ENCODE measurements at places on chromosomes 2 and 18.

GRCh38 chr2:17643031-17643615 is 102.6 kb downstream of the VSNL1 start:
- DNase-seq, result no peak

- DNase-seq, result no peak
These were observed 120.0 kb upstream of the SNTG2 start for GRCh38 chr2:830419-831224.

- DNase-seq, result no peak
These were observed 15.6 kb downstream of the SATB2 start for GRCh38 chr2:199442173-199442572.

GRCh38 chr2:156023229-156023869 is 309.2 kb downstream of the NR4A2 start:
- DNase-seq, result no peak

GRCh38 chr18:68604256-68604655 is 110.7 kb downstream of the TMX3 start:
- DNase-seq, result no peak

- no peak for DNase-seq
These were observed 211.0 kb downstream of the TGIF1 start for GRCh38 chr18:3660739-3661515.

- no peak for DNase-seq
These were observed 70.2 kb upstream of the SH3BP4 start for GRCh38 chr2:234881413-234882241.

DNA sequence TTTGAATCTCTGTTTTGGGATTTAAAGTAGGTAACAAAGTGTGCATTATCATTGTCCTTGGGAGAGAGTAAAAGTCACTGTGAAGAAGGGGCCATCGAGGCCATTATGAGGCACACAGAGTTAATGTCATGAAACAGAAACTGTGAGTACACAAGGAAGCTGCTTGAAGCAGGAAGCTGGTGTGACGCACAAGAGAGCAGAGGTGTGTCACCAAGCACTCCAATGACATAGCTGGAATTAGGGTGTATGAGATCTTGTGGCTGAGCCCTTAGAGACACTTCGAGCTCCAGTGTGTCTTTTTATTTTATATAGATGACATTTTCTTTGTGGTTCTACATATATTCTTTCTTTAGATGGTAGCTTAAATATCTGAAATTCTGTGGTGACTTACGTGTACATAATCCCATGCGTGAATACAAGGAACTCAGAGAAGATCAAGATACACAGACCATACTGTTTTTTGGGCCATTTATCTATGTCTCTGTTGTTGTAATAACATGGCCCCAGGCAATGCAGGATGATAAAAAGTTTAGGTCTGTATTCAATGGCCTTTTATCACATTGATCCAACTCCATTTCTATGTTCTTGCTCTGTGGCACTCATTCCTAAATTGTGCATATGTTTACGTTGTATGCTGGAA is 164.7 kb upstream of the FAM98A start:
- DNase-seq, result no peak

DNA sequence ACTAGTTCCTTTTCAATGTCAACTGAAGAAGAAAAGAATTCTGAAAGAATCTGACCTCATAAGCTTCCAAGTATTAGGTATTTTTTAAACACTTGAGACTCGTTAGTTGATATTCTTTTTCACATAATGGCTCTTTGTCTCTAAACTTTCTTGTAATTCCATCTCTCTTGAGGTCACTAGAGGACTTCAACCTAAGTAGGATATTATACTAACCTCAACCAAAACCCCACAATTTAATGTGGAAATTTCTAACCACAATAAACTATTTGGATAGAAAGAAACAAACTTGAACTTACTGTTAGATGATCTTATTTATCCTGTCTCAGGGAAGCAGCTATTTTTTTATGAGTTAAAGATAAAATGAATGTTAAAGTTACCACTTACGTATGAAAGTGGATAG is 206.9 kb upstream of the FSIP2 start:
- DNase-seq, result no peak

GRCh38 chr2:96964221-96964905 is 22.0 kb downstream of the FAM178B start:
- no peak for DNase-seq

DNA sequence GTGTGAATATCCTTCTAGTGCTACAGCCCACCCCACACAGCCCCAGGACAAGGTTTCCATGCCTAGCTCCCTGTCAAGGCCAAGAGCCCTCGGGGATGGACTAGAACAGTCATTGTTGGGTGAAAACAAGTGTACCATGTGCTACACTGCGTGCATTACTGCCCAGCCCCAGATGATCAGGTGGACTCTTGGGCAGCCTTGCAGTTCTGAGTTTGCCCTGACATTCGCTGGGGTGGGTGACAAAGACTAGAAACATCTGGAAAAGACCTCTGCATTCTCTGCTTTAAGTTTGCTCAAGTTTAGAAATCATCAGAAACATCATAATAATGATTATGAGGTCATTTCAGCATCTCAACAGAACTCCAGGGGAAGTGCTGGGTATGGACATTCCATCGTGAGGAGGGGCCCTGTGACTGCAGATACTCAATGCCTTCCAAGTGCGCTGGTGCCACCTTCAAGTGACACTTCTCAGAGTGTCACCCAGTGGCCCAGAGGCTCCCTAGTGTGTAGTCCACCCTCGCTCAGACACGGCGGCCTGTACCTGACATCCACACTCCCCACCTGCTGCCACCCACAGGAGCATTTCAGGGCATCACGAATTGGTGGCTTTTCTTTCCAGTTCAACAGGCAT is 5.3 kb upstream of the PXDN start:
- DNase-seq, result no peak

DNA sequence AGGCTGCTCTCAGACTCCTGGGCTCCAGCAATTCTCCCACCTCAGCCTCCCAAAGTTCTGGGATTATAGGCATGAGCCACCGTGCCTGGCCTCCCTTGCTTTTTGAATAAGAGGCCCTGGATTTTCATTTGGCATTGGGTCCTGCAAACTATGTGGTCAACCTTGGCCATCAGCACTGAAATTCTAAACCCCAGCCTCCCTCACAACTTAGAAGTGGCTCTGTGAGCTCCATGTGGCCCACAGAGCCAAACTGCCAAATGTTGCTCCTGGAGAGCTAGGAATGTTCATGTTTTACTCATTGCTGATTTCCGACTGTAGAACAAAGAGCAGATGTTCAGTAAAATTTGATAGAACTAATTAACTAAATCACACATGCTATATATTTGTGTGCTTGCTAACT is 210.6 kb upstream of the AGAP1 start:
- DNase-seq, result no peak

Measured in activated CD8-positive, alpha-beta memory T cell treated with anti-CD3 and anti-CD28 coated beads for 4 hours (primary cell).